Stimulated activated CD8-positive, alpha-beta memory T cell treated with anti-CD3 and anti-CD28 coated beads, Interleukin-2, amount 100 ng/mL, for 48 hours (primary cell): ENCODE measurements at places on chromosomes 1 and 21.
A peak's percentile ranks its signal among the peaks of the same experiment; 100 is the strongest.

- no peak for DNase-seq
These were observed 63.7 kb downstream of the SCCPDH start for GRCh38 chr1:246787781-246788513.

GRCh38 chr1:102942324-102942723 is 166.0 kb downstream of the COL11A1 start:
- no peak for DNase-seq

- DNase-seq = no peak
These were observed 38.7 kb downstream of the COL18A1 start for GRCh38 chr21:45443595-45444181.

DNA sequence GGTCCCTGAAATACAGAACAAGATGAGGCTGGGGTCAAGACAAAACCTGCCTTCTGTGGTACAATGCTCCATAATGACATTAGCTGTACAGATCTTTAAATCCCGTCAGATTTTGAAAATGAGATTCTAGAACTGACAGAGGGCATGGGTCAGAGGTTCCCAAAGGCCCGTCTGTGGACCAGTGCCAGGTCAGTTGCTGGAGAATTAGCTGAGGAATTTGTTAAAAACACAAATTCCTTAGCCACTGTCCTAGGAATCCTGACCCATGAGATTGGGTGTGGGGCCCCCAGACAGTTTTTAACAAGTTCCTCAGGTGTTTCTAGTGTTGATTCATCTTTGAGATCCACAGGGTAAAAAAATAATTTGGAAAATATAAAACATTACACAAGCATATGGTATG is 97.0 kb downstream of the SIPA1L2 start:
- no peak for DNase-seq

DNA sequence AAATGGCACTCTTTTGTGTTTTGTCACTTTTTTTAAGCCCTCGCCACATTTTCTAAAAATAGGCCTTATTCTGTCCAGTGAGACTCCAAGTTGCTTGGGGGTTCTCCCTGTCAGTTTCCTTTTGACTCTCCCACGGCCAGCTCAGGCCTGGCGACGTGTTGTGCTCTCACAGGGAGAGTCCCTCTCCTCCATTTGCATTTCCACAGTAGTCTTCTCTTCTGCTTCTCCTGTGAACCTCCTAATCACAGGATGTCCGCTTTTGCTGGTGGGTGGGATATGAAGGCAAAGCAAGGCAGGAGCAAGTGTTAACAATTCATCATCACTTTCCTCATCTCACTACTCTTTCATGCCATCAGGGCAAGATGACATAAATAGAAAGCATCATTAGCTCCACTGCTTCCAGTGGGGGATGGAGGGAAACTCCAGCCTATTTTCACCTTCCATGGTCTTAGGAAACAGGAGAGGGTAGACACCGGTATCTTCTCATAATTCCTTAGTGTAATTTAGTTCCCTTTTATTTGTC is 99.8 kb downstream of the INTS7 start:
- peak; percentile 57 for DNase-seq

- DNase-seq = no peak
These were observed 721 bp upstream of the LCE1B start for GRCh38 chr1:152811050-152811449.

DNA sequence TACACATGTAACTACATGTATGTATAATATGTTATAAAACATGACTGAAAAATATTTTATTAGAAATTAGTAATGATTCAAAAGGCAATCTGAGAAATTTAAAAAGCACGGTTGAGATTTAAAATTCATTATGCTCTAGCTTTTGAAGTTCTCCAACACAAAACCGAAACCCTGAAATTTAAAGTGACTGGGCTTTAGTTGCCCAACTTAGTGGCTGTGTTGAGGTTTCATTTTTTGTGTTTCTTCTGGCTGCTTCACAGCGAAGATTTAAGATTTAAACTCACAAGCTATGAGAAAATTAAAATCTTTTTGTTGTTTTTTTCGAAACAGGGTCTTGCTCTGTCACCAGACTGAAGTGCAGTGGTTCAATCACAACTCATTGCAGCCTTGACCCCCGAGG is 1058.7 kb downstream of the NCAM2 start:
- DNase-seq = no peak

- DNase-seq = no peak
These were observed 16.7 kb upstream of the SERBP1 start for GRCh38 chr1:67446893-67447292.

DNA sequence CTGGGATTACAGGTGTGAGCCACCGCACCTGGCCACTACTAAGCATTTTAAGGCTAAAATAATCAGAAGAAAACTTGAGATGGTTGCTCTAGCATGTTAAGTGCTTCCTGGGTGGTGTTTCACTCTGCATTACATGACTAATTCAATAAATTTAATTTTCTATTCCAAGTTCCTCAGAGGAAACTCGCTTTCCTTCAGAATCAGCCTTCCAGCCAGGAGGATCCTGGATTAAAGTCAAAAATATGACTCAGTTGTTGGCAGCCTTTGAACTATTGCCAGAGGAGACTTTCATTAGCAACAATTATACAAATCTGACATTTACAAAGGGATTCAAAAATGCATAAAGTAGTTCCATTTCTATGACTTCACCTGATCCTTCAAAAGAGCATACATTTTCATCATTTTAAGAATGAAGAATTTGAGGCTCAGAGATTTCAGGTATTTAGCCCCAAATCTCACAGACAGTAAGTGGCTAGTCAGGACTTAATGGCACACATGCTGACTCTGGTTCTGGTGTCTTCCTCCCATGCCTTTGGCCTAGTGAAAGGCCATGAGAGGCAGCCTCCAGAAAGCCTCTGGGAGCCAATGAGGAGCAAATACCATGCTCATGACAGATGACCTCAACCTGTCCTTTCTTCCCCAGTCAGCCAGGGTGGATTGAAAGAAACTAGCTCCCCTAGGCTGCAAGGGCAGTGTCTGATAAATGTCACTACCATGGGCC is 115.7 kb downstream of the MAP3K21 start:
- no peak for DNase-seq

DNA sequence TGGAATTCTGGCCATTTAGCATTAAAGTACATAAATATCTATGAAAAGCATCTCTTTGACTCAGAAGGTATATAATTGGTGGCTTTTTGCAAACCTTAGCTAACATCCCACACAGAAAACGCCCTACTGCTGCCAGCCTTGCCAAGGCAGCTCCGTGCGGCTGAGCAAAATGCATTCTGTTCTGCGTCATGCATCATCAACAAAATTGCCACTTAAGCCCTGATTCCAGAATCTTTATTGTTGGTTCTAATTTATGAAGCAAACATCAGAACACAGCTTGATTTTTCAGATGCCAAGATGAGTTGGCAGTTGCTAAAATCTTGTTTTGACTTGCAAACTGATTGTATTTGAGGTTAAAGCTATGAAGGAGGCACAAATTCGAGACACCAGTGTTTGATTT is 314.9 kb upstream of the DEPDC1 start:
- DNase-seq = no peak

DNA sequence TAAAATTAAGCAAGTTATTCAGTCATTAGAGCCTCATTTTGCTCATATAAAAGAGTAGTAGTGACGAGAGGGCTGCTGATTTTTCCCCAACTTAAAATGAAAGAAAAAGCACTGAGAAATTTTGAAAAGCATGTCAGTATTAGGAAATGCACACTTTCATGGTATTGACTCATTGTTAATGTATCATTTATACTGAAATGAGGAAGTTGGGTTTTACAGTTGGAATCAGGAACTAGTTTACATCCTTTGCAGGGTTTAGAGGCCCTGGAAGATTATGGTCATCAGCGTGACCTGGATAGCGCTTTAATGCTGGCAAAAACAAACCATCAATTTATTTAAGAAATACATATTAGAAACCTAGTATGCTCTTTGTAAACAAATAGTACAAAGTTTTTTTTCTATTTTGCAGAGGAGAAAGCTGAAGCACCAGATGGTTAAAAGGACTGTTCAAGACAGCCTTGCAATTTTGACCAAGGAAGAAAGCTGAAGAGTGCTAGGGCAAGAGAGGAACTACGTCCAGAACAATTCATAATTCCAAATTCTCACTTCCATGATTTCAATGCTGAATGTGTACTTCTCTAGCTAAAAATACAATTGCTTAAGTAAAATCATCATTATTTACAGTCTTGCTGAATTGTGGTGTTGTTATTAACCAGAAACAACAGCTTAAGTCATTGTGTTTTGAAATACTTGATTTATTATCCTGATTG is 94.8 kb upstream of the SGIP1 start:
- no peak for DNase-seq

GRCh38 chr1:116297495-116298212 is 75.4 kb upstream of the ATP1A1 start:
- no peak for DNase-seq

- DNase-seq = no peak
These were observed 388.5 kb downstream of the PLPP3 start for GRCh38 chr1:56190806-56191365.

DNA sequence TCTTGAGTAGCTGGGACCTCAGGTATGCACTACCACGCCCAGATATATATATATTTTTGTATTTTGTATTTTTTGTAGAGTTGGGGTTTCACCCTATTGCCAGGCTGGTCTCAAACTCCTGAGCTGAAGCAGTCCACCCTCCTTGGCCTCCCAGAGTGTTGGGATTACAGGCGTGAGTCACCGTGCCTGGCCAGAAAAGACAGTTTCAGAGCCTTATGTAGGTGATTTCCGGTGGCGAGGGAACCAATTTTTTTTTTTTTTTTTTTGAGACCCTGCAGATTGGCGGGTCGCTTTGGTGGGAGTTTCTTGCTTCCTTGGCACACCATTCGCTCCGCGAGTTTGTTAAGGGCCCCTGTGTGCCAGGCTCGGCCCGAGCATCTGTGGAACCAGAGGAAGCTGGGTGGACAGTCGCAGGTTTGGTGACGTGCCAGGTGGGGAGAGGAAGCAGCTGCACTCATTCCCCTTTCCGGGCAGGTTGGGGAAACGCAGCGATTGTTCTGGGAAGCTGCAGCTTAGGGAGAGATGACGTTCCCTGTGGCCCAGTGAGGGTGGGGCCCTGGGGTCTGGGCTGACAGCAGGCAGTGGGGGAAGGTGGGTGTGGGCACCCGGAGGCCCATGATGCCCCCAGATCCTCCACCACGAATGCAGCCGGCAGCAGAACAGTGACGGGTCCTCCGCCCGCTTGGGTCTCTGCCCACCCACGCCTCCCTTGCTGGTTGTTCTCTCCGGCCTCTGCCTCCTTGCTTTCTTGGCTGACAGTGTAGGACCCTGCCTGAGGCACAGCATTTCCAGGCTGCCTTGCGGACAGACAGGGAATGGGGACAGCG is 25.1 kb downstream of the SPSB1 start:
- no peak for DNase-seq

DNA sequence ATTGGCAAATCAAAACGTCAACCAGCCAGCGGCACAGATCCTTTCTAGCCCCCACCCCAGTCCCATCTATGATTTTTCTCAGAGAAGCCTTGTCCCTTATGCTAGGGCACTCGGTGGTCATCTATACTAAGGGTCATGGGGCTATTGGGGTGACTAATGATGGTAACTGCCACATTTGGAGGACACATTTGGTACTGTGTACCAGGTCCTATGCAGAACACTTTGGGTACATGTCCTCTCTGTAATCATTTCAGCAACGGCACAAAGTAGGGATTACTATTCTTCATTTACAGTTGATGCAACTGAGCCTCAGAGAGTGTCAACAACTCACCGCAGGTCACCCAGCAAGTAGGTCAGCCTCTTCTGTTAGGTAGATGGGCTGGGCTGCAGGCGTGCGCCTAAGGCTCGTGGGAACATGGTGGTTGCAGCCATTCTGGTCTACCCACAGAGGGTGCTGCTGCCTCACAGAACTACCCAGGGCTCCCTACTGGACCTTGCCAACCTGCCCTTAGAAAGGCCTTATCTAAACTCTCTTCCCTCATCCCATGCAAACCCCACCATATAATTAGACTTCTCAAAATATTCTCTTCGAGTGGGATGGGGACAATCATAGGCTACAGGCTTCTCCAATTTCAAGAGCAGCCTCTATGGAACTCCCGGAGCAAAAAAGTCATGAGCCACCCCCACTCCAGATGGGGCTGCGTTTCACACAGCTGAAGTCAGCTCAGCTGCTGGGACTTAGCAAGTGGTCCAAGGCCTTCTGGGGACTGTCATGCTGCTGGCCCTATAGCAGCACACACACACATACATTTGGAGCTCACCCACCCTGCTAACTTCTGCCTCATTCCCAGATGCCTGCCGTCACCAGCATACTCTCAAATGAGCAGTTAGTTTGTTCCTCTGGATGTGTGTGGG is 5.8 kb upstream of the SDHB start:
- DNase-seq = peak; percentile 9

GRCh38 chr1:78387201-78387600 is 103.6 kb upstream of the PTGFR start:
- no peak for DNase-seq

DNA sequence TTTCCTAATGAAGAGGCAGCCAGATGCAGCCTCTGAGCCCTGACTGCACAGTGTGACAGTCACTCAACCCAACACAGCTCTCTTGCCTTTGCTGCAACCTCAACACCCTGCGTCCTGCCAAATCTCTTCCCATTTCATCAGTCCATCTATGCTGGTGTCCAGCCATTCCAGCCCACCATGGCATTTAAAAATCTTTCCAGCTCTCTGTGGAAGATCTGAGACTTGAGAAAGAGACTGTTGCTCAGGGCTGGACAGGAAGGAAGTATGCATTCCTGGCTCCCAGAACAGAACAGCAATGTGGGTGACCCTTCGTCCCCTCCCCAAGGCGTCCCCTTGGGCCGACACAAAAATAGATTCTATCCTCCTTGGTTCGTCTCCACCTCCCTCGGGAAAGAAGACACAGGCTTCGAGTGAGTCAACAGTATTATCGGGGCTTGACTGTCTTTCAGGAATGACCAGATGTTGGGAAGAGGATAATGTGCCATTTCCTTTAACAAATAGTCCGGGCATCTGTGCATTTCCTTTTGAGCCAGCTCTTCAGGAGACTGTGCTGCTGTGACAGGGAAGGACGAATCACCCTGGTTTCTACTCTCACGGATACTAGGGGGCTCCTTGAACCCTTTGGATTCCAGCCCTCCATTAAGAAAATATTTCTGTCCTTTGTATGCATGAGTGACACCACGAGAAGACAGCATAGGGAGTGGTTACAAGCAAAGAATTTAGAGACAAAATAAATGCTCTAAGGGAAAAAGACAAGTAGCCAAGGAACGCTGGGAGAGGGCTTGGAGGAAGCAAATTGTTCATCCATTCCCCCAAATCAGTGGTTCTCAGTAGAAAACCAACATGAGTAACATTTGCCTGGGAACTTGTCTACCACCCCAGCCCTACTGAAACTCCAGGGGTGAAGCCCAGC is 111.4 kb upstream of the CDC42BPA start:
- DNase-seq = no peak
